ENCODE measurements at places on chromosomes 4 and X. TPM values are rescaled to one million over a fixed set of nuclear protein-coding genes. Genes with fewer than 3 reads are reported as not detected.

The GPRIN3 gene
- 1.2 TPM for total RNA-seq

The FAT4 gene
- 46.8 TPM for total RNA-seq

The ITIH6 gene
- total RNA-seq = not detected

The SCD5 gene
- total RNA-seq = 50.4 TPM

The SATL1 gene
- total RNA-seq = not detected

The XIAP gene
- total RNA-seq = 39.3 TPM

The CENPU gene
- total RNA-seq = 23.3 TPM

The MAGEB17 gene
- total RNA-seq = not detected

The NR0B1 gene
- not detected for total RNA-seq

The CYBB gene
- total RNA-seq = not detected

The CFAP47 gene
- not detected for total RNA-seq

The PJA1 gene
- 20.5 TPM for total RNA-seq

The TCEAL7 gene
- total RNA-seq = 1.9 TPM

The RHOXF2 gene
- not detected for total RNA-seq

The VEGFD gene
- 0.28 TPM for total RNA-seq

The NLGN4X gene
- total RNA-seq = not detected

The BANK1 gene
- total RNA-seq = not detected

The CLGN gene
- total RNA-seq = 0.25 TPM

The IRAK1 gene
- 98.0 TPM for total RNA-seq

The AMOT gene
- total RNA-seq = 4.8 TPM

The CCNQ gene
- 40.4 TPM for total RNA-seq

The LNX1 gene
- total RNA-seq = 2.6 TPM

The DUX4 gene
- not detected for total RNA-seq

The DRD5 gene
- not detected for total RNA-seq

The LPAR4 gene
- total RNA-seq = under 0.01 TPM

The ABHD18 gene
- total RNA-seq = 7.3 TPM

The ATP2B3 gene
- 0.11 TPM for total RNA-seq

The NKX3-2 gene
- total RNA-seq = not detected

The TMEM47 gene
- total RNA-seq = 36.2 TPM

The GLRA3 gene
- not detected for total RNA-seq

The SSX3 gene
- not detected for total RNA-seq

The ADRA2C gene
- not detected for total RNA-seq

The NAT8L gene
- 0.07 TPM for total RNA-seq
